ENCODE measurements at places on chromosomes 6 and 20.

- DNase-seq, result peak; percentile 73
Measured at GRCh38 chr6:144149894-144150709, at the start of gene STX11. STX11 (plus strand) TSS chr6:144150517; CDS start chr6:144186628, 36,111 bp downstream.

DNA sequence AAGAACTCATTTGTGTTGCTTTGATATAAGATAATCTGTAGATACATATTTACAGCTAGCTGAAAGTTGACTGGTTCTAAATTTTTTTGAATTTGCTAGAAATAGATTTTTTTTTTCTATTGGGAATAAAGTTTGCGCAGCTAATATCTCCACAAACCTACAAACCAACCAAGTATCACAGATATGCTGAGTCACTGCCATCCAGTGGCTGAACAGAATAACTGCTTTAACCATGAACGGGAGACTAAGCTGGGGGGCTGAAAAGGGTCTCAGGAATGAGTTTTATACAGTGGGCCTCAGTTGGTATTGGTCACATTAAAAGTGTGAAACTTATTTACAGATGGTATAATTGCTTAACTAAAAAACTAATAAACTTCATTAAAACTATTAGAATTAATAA, 326.7 kb upstream of the CNR1 start:
- DNase-seq, result no peak

DNA sequence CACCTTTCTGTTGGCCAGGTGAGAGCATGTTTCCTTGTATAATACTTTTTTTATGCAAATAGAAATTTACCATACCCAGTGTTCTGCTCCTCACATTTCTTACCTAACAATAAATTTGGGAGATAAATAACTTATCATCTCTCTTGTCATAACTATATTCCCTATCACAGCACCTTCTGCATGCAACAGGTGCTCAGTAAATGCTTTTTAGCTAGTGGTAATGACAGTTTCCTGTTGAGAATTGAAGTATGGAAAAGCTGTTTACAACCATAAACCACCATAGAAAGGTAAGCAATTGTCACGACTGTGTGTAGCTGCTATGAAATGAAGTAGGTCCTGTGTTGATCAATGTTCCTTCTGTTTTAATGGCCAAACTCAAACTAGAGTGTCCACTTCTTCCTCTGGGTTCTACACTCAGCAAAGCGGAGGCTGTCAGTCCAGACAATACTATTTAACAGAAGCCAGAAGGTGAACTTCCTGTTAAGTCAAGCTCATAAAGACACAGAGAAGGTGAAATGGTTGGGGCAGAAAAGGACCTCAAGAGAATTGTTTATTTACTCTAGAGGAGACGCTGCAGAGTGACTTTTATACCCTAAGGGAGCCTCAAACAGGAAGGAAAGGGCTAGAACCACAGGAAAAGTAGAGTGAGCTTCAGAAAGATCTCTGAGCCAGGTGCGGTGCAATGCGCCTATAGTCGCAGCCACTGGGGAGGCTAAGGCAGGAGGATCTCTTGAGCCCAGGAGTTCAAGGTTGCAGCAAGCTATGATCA, 84.0 kb upstream of the SLC22A16 start:
- DNase-seq, result no peak

DNA sequence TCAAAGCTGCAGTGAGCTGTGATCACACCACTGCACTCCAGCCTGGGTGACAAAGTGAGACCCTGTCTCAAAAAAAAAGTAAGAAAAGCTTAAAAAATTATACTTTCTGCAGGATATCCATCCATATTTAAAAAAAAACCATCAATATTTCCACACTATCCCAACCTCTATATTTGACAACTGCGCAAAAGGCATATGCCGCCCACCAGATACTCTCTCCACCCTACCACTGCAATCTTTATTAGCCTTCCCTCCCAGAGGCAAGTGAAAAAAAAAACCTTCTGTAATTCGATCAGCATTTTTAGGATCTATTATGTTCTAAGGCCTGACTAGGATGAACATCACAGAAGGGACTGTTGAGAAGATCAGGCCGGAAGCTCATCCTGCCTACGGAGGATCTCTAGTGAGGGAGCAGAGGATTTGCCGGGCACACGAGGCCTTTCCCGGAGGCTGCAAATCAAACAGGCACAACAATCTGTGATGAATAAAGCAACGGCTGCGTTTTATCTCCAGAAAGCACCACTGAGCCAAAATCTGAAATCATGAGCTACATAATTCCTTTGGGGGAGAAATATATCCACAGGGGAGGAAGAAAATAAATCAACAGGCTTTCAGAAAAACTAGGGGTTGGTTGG, 65.9 kb downstream of the GFOD1 start:
- DNase-seq, result no peak
